Stimulated activated CD4-positive, alpha-beta T cell treated with anti-CD3 and anti-CD28 coated beads, Interleukin-15, amount 100 ng/mL, for 1 hour (primary cell): ENCODE measurements at places on chromosomes 2 and 18.
A peak's percentile ranks its signal among the peaks of the same experiment; 100 is the strongest.

GRCh38 chr2:237724811-237725478 is 73.6 kb upstream of the RBM44 start:
- DNase-seq = no peak

GRCh38 chr18:60018618-60019462 is 119.0 kb downstream of the PMAIP1 start:
- no peak for DNase-seq

GRCh38 chr18:36035253-36035652 is 32.1 kb downstream of the RPRD1A start:
- no peak for DNase-seq

DNA sequence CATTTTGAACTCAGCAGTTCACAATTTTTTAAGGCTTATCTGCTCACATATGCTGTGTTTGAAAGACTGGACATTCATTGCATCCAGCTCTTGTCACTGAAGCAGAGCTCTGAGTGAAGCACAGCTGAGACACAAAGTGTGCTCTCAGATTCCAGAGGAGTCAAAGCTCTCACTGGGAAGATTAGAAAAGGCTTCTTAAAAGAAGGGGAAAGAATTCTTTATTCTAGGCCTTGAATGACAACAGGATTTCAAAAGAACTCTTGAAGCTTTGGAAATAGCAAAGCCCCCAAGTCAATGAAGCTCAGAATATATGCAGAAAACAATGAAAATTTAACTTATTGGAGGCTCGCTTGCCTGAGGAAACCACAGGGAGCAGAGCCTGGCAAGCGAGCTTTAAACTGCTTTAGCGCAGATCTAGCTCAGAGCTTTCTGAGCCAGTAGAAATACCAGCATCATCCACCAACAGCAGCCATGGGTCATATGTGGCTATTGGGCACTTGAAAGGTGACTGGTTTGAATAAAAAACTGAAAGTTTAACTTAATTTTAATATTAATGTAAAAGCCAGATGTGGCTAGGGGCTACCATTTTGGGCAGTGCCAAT is 369.7 kb downstream of the OSR1 start:
- no peak for DNase-seq

- no peak for DNase-seq
Observed at GRCh38 chr2:238868067-238868524, 20.2 kb downstream of the TWIST2 start.

GRCh38 chr2:218437969-218438368 is 19.0 kb downstream of the VIL1 start:
- no peak for DNase-seq

- DNase-seq = no peak
Observed at GRCh38 chr2:227466887-227467600, 4.9 kb upstream of the AGFG1 start.

DNA sequence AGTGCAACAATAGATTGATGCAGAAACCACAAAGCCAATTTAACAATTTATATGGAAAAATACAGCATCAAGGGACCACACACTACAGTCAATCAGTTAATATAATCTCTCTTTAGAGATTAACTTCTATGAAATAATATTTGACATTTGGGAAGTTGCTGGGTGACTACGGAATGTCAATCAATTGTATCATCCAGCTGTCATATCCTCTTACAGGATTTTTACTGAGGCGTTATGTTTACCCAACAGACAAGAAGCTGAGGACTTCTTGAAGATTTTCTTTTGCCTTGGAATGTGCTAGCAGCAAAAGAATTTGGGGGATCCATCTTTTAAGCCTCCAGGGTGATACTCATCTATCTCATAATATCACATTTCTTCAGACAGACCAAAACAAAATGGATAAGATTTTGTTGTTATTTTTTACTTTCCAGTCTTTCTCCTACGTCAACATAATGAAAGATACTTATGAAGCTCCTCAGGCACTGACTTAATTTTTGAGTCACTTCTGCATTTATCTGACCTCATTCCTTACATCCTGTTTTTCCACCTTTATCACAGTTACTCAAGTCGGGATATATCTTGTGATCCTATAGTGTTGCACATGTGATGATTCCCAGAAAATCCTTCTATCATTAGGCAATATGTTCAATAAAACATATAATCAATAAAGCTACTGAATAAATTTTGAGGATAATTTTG is 227.2 kb upstream of the SPHKAP start:
- no peak for DNase-seq

- DNase-seq = no peak
Observed at GRCh38 chr18:11149441-11150270, at the start of gene PIEZO2. Gene PIEZO2 (minus strand): TSS chr18:11149569. CDS start chr18:11148588, 981 bp downstream.

DNA sequence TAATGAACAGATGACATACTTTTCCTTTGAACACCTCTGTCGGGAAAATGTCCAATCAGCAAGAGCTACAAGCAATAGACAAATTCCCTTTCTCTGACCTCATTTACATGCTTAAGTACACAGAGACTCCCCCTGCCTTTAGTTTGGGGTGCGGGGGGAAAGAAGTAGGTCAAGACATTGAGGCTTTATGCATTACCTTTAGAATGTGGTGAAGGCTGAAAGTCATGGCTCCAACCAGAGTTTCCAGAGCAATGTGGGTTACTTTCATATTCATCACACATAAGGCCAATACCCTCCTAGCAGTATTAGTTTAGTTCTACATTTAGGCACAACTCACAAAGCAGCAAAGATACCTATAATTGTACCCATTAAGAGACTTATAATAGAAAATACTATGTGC is 808.3 kb downstream of the NRXN1 start:
- no peak for DNase-seq

GRCh38 chr18:56637176-56637575 is 1.2 kb downstream of the TXNL1 start:
- DNase-seq = no peak

GRCh38 chr2:27042159-27042661 is 9.3 kb upstream of the AGBL5 start:
- DNase-seq = no peak

DNA sequence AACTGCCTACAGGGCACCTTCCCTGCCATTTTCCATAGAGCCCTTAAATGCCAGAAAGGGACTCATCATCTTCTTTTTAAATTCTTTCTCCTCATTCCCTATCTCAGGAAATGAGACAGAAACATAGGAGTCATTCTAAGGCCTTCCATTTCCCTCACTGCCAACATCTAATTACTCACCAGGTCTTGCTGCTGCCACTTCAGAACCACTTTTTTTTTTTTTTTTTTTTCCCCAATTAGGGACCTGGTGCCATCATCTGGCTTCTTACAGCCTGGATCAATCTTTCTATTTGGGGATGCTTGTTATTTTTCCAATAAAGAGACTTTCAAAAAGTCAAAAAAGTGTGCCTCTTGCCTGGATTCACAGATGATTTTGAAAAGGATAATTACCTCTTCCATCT is 373.4 kb downstream of the LPIN1 start:
- DNase-seq = no peak

DNA sequence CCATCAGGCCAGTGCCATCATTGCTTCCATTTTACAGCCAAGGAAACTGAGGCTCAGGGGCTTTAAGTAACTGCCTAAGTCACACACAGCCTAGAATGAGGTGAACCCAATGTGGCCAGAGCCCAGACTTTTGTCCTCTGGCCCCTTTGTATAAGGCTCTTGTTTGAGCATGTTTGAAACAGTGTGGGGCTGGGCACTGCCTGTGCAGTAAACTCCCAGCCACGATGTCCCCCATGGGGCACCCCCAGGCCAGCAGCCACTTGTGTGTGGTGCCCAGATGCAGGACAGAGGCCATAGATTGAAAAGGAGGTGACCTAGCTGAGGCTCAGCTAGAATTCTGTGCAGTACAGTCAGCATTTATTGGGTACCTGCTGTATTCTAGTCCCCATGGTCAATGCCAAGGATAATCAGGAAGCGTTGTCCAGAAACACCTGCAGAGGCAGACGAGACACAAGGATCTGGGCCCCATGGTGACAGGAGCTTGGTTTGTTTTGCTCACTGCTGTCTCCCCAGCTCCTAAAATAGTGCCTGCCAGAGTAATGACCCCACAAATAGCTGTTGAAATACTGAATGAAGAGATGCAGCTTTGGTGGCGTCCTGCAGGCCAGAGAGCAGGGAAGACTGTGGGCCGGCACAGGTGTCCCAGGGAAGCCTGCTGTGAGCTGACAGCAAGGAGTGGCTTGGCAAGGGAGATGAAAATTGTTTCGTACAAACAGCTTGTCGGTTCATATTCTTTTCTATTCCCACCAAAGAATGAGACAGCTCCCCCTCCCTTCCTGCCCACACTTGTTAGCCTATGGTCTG is 160.7 kb downstream of the LDLRAD4 start:
- DNase-seq = no peak

DNA sequence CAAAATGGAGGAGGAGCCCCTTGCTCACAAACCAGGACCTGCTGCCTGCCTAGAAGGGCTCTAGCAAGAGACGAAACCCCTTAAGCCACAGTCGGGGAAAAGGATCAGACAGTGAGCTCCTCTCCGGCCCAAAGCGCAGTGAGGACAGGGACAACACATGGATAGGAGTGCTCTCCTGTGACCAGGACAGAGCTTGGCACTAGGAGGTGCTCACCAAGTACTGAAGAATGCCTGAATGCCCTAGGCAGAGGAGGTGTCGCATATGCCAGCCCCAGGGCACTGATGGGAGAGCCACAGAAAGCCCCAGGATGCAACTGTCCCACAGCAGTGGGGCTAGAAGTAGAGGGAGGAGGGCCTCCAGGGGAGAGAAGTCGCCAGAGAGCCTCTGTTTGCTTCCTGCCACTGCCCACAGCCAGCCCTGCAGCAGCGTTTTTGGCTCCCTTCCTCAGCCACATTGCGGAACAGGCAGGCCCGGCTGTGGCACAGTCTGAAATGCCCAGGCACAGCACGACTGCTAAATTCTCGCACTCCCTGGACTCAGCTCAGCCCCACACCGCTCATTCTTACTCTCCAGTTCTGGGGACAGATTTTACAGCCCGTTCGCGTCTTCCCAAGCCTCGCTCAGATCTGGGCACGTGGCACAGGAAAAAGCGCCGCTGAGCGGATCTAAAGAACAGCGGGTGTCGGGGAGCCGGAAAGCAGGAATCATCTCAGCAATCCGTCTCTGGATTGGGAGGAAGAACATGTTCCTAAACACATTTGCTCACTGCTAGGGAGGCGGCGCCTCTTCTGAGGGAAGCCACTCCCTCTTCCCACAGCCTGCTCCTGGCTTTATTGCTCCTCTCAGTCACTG is 98.7 kb upstream of the POU3F3 start:
- DNase-seq = no peak

GRCh38 chr18:36718705-36719328 is 110.0 kb downstream of the TPGS2 start:
- no peak for DNase-seq

DNA sequence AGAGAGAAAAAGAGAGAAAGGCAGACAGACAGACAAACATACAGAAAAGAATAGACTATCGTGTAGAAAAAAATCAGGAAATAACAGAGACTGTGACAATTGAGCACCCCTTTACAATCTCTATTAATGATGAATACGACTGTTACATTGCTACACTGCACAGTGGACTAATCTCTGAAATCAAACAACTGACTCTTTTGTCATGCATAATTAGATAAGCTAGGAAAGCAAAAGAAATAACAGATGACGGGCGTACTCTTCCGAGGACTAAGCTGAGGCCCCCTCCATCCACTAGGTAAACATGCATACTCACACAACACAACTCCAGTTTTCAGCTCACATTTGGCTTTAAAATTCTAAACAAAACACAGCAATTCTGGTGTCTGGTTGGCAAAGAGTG is 267.0 kb downstream of the NOL4 start:
- DNase-seq = no peak

DNA sequence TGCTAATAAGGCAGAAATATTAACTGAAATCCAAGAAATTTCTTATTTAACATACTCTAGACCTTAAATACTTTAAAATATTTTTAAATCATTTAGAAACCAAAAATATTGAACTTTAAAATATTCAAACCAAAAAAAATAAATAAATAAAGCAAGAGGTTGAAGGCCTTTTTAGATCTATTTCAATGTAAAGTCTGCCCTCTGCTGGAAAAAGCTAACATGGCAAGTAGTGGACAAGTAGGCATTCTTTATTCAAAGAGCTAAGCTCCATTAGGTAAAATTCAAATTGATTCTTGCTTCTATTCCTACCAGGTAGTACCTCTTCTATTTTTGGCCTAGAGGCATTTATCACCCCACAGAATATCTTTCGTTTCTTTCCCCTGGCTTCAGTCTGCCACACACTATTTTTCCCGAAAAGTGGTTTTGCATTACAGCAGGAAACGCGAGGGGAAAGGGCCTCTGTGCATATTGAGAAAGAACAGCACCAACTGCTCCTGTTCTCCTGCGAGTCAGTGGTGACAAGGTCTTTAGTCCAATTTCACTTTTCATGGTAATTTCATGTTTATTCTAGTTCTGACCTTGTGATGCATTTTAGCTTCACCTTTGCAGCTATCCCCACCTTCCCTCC is 20.4 kb downstream of the IFIH1 start:
- DNase-seq = no peak

DNA sequence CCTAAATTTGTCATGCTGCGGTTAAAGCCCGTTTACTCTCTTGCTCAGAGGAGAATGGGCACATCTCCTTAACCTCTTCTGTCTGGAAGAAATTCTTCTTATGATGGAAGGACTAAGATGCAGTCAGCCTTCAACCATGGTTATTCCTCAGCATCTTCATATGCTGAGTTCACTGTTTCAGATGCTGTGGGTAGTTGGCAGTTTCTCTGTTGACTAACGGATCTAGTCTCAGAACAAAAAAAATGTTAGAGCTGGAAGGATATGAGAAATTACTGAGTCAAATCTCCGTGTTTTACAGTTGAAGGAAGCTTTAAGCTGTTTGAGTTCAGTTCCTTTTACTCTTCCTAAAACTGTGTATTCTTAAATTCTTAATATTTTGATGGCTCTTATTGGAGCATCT is 43.6 kb upstream of the PGAP1 start:
- DNase-seq = no peak

DNA sequence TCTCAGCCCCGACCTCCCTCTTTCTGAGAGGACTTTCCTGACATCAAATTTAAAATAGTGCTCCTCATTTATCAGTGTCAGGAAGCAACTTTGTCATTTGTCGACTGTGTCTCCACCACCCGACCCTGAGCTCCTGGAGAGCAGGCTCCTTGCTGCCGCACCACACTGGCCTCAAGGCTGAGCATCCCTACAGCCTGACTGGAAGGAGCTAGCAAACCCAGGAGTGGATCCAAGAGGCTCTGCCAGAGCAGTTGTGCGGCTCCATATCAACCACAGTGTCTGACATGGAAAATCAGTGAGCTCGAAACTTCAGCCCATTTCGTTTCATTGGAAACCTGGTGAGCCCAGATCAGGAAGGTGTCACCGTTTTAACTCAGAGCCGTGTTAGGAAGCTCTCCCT is 125.2 kb downstream of the PTGR3 start:
- DNase-seq = no peak

DNA sequence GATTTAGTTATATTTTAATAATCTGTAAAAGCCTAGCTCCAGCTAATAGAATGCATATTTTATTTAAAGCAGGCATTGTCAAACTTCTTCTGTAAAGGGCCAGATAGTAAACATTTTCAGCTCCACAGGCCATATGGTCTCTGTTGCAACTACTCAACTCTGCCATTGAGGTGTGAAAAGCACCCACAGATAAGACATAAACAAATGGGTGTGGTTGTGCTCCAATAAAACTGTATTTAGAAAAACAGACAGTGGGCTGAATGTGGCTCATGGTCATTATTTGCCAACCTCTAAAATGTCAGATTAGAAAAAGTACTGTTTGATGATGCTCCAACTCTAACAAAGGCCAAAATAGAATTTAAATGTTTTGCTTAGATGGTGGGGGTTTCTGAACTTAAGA is 519.9 kb downstream of the RNF144A start:
- no peak for DNase-seq

GRCh38 chr2:55063713-55064323 is 13.6 kb upstream of the RTN4 start:
- no peak for DNase-seq

- peak; percentile 42 for DNase-seq
Observed at GRCh38 chr2:240437861-240438809, 2.7 kb downstream of the GPC1 start.

- no peak for DNase-seq
Observed at GRCh38 chr2:232773815-232774214, 2.5 kb downstream of the KCNJ13 start.
